ENCODE measurements at places on chromosomes 5 and 9.

- DNase-seq: no peak
These were observed 51.1 kb upstream of the MVB12B start for GRCh38 chr9:126275386-126276001.

DNA sequence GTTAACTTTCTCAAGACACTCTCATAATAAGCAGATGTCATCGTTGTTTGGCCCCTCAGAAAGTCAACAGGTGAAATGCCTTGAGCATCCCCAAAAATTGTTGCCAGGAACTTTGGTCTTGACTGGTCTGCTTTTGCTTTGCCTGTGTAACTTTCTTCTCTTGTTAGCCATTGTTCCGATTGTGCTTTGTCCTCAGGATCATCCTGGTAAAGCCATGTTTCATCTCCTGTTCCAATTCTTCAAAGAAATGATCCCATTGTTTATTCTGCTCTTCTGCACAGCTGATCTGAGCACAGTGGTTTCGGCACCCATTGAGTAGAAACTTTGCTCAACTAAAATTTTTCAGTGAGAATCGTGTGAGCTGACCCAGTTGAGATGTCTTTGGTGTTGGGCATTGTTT lies 8.1 kb upstream of the ZBED3 start:
- no peak for DNase-seq

DNA sequence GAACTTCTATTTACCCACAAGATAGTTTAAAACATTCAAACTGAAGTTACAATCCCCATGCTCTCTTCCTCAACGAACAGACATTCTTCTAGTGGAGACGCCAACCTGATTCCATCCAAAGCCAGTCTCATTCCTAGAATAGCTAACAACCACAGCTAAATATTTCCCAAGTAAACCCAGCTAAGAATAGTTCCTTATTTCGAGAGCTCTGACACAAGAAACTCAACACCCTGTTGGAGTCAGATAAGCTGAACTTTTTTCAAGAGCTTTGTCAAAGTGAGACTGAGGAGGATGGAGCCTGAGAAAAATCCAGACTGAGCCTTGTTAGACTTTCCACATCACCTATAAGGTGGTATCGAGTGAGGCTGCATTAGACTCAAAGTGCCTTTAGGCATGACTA lies 56.7 kb upstream of the RPS23 start:
- no peak for DNase-seq

DNA sequence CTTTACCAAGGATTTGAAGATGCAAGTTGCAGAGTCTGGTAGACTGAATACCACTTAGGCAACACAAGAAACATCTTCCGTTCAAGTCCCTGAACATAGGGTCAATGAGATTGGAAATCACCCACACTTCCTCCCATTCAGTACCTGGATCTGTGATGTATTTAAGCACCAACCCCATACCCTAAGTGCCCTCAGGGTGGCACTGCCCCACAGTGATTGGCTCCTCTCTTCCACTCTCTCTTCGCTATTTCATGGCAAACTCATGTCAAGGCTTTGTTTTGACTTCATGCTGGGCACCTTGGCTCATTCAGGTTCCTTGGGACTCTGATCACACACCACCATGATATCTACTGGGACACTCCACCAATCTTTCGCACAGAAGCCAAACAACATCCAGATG lies 53.7 kb downstream of the GGTA1 start:
- no peak for DNase-seq

DNA sequence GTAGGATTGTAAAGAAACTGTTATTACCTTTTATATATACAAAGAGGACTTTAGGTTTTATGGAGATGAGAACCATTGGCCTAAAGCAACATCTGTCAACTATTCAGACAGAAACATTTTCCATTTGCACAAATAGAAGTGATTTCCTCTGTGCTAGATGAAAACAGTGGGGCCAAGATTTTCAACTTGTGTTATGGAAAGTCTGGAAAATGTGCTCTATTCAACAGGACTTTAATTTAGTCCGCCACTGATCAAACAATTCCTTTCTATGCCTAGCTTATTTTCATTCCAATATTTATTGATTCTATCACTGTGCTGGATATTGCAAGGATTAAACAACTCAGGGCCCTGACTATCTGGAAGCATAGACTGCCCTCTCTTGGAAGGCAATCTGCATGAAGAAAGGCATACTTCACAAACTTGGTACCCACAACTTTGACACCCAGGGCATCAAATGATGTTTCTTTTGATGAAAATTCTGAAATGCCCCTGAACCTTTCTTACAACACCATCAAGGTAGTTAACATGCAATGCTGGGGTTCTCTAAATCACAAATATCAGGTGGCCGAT lies 126.6 kb upstream of the HMHB1 start:
- no peak for DNase-seq

GRCh38 chr5:150101023-150101422 lies 14.7 kb upstream of the CSF1R start:
- no peak for DNase-seq

DNA sequence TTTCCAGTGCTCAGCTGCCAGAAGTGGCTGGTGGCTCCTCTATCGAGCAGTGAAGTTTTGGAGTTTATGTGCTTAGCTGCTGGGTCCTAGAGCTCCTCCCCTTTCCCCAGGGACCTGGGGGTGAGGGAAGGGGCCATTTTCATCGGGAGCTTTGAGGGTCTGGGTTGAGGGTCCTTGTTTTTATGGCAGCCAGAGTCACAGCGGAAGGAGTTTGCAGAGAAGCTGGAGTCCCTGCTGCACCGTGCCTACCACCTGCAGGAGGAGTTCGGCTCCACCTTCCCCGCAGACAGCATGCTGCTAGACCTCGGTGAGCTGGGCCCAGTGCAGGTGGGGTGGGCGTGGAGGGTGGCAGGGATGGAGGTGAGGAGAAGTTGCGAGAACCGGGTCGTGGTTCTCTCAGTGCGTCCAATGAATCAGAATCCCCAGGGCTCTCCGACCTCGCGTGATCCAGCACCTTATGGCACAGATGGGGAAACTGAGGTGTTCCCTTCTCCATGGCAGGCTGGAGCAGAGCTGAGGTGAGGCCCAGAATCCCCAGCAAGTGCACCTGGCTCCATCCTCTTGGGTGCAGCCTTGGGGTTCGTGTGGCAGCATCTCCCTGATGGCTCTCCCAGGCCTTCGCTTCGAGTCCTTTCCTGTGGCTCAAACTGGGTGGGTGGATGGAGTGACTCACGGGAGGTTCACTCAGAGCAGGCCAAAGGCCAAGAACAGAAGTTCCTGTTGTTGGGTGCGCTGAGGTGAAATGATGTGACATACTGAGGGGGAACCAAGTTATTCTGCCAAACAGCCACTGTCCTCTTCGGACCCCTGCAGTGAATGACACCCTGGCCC lies 21.7 kb upstream of the DOLPP1 start:
- no peak for DNase-seq

- no peak for DNase-seq
These were observed 137.8 kb upstream of the ANKH start for GRCh38 chr5:15009420-15009819.

DNA sequence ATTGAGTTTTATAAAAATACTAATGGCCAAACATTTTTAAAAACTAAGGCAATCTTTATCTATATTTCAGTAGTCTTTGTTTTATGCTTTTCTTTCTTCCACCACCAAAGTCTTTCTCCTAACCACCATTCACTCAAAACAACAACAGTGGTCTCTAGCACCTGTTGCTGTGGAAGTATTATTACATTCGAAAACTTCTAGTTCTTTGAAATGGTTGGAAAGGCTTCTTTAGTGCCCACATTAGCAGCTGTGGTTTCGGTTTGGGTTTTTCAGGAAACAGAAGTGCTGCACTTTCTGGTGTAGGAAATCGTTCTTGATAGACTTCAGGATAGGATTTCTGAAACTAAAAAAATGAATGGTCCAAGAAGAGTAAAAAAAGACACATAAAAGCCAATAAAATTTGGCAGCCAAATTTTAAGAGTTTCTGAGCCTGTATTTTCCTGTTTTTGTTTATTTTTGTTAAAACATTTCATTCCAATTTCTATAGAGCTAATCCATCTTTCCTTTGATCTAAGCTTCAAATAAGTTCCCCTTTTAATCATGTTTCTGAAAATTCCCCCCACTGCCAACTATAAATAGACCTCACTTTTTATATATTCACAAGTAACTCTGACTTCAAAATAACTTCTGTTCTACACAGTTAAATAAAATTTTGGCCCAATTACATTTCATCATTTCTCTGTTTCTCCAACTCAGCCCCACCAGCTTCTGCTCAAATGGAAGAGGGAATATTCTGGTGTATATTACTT lies 102.2 kb downstream of the DEPDC1B start:
- no peak for DNase-seq

- no peak for DNase-seq
These were observed 59.1 kb downstream of the GTF3C4 start for GRCh38 chr9:132729235-132729890.

GRCh38 chr9:7009065-7009464 lies 251.3 kb downstream of the KDM4C start:
- DNase-seq: no peak

DNA sequence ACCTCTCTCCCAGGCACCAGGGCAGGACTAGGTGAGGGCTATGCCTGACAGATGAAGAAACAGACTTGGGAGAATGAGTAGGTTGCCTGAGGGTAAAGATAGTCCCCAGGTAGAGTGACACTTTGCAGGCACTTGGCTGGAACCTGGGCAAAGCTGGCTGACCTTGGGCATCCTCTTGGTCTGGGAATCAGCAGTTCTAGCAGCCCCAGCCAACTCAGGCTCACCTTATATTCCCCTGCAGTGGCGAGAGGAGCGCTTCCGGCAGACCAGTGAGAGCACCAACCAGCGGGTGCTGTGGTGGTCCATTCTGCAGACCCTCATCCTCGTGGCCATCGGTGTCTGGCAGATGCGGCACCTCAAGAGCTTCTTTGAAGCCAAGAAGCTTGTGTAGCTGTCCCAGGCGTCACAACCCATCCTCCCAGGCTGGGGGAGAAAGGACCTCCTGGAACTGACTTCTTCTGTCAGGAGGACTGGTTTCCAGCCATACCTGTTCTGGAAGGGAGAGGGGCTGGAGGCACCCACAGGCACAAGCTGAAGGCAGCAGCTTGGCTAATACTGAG lies 3.1 kb downstream of the TMED9 start:
- DNase-seq: no peak

GRCh38 chr9:133201424-133202144 lies 7.5 kb downstream of the OBP2B start:
- no peak for DNase-seq

- DNase-seq: no peak
These were observed 45.7 kb upstream of the ALDH1B1 start for GRCh38 chr9:38346811-38347210.

DNA sequence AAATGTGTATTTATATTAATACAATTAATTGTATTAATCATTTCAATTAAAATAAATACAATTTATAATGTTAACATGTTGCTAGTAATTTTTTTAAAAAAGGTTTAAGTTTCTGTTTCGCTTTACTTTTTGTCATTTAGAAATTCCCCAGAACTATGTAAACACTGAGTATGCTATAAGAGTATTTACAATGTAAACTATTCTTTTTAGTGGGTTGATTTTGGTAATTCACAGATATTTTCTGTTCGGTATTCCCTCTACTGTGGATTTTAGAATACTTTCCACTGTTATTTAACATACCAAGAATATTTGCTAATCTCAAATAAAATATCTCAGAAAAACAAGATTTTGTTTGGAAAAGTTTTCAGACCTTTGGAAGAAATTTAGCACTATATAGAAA lies 1564.4 kb downstream of the EFNA5 start:
- no peak for DNase-seq

- DNase-seq: no peak
These were observed 6.2 kb downstream of the RBM22 start for GRCh38 chr5:150694612-150695011.

GRCh38 chr9:77673941-77674791 lies 26.0 kb upstream of the GNA14 start:
- no peak for DNase-seq

GRCh38 chr5:138972230-138972629 lies 97.1 kb upstream of the LRRTM2 start:
- DNase-seq: no peak

DNA sequence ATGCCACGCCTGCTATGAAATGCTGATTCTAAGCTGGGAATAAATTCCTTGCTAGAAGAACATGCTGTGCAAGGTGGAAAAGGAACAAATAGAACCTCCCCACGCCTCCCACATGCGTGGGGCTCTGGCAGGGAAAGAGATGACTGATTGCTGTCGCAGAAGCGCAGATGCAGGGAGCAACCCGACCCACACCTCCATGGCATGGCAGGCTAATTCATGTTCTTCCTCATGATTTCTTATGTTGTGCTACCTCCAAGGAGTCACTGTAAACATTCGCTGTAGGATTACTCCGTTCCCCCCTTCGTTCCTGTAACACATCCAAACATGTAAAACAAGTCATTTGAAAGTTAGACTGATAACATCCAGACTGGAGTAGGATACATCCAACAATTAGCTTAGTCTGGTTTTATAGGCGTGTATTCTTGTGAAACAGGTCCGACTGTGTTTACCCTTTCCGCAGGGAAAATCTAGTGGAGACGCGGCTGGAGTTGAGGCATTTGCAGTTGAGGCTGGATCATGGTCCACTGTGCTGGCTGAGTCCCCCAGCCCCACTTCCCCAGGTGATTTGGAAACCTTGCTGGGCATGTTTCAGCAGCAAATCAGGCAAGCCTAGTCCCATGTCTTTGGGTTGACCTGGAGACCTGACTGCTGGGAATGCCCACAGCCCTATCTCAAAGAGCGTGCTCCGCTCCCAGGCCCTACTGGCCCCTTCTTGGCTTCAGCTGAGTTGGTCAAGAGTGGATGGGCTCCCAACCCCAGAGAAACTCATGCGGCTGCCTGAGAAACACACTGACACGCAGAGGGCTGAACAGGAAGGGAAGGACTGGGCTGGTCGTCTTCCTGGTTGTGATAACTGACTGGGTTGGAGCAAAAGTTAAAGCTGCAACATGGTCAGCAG lies 24.8 kb upstream of the ANKRD33B start:
- DNase-seq: no peak

- no peak for DNase-seq
These were observed 42.4 kb downstream of the OSTF1 start for GRCh38 chr9:75130621-75131230.

- DNase-seq: no peak
These were observed 96.4 kb upstream of the IL12B start for GRCh38 chr5:159426694-159427093.

GRCh38 chr5:14146725-14147124 lies 3.6 kb downstream of the TRIO start:
- no peak for DNase-seq

GRCh38 chr9:136153381-136154065 lies 34.8 kb upstream of the TMEM250 start:
- DNase-seq: no peak

- DNase-seq: no peak
These were observed 1.1 kb upstream of the FAM78A start for GRCh38 chr9:131277287-131277909.

DNA sequence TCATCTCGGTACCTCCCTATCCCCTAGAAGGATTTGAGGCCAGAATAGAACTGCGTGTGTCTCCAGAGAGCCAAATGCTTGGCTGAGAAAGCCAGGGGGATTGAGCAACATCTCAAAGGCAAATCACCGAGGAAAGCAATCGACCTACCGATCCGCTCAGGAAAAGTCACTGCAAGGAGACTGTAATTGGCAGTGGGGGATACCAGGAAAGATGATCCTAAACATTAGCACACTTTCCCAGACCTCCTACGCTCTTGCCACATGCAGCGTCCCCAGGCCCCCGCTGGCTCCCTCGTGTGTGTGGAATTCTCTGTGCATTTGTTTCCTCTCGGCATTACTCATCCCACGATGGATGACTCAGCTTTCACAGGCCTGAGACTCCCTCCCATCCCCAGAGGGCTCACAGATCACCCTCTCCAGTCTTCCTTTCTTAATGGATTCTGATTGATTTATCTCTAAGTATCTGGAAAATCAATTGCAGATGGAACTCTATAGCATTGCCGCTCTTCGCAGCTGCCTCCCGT lies 82.2 kb upstream of the ICE1 start:
- DNase-seq: no peak
